ENCODE measurements at places on chromosomes 2 and 18.

DNA sequence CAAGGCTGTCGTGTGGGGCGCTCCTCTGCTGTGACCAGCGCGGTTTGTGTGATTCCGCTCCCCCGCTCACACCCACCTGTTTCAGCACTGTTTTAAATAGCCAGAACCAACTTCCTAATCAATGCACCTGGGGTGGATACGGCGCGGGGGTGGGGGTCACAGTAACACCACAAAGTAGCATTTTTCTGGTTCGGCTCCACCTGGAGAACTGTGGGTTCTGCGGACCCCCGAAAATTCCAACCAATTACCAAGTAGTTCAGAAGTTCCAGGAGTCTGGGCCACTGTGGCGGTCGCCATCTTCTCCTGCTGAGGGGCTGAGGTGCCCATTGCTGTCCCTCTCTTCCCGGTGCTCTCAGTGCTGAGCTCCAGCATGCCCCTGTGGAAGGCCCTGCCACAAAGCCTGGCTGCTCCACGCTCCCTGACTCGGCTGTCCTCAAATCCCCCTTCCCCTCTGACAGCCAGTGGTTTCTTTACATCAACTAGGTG lies 79.4 kb downstream of the GFPT1 start:
- no peak for DNase-seq

GRCh38 chr2:217617616-217618022 lies 385.2 kb downstream of the TNS1 start:
- DNase-seq = peak; percentile 45

DNA sequence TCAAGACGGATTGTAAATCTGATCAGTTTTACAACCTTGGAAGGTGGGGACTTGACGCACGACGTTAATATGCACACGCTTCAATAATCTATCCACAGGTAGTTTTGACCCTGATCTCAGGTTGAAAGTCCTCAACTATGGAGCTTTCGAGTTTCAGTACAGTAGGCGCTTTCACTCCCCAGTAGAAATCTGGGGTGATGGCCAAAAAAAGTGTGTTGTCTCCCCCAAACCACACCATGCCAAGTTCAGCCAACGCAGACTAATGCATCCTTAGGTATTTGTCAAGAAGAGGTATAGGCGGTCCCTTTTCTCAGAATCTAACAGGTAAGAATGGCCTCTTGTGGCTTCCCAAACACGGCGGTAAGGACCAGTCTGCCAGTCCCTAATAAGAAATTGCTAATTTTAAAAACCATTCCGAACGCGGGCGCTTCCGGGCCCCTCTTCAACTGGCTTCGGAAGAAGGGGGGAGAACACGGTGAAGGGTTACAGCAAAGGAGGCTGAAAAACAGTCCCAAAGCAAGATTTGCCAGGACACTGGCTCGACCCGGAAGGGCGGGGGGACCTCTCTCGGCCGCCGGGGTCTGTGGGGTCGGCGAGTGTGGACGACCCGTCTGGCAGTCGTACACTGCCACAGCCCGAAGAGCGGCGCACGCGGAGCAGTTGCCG lies 659 bp downstream of the FAM210A start:
- peak; percentile 1 for DNase-seq

- peak; percentile 52 for DNase-seq
Observed at GRCh38 chr2:231617059-231617926, 24.6 kb downstream of the TEX44 start.

GRCh38 chr2:42970151-42970550 lies 177.8 kb upstream of the HAAO start:
- peak; percentile 45 for DNase-seq

GRCh38 chr2:221822416-221822815 lies 250.3 kb upstream of the EPHA4 start:
- DNase-seq = peak; percentile 10

- peak; percentile 95 for DNase-seq
Observed at GRCh38 chr2:30421604-30422443, 25.2 kb upstream of the LCLAT1 start.

GRCh38 chr18:55968550-55968949 lies 380.6 kb upstream of the TCF4 start:
- peak; percentile 44 for DNase-seq

DNA sequence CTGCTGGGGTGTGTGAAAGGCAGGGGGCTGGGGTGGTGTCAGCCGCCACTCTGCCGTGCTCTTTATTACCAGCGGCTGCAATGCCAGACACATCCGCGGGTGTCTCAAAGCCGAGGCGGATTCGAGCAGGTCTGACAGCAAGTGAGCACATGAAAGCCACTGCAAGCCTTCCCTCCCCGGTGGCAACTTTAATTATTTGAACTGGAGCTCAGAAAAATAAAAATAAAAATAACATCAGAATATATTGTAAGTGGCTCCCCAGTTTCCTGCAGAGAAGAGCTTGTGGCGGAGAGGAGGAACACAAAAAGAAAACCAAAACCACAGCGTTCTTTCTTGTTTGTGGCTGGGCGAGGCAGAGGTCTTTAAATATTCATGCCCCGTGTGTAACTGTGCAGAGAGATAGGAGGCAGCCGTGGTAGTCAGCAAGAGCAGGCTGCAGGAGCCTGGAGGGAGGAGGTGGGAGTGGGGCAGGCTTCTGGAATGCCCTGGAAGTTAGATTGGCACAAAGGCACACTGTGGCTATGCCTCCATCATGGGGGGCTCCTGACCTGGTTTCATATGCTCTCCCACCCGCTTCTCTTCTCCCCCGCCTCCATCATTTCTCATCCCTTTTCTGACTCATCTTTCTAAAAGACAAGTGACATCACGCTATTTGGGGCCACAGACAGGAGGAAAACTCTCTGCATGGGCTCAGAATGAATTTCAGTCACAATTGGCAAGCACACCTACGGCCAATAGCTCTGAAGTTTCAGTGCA lies 199.8 kb downstream of the CLIP4 start:
- DNase-seq = peak; percentile 60

GRCh38 chr2:54691445-54692135 lies 31.9 kb upstream of the EML6 start:
- DNase-seq = no peak

DNA sequence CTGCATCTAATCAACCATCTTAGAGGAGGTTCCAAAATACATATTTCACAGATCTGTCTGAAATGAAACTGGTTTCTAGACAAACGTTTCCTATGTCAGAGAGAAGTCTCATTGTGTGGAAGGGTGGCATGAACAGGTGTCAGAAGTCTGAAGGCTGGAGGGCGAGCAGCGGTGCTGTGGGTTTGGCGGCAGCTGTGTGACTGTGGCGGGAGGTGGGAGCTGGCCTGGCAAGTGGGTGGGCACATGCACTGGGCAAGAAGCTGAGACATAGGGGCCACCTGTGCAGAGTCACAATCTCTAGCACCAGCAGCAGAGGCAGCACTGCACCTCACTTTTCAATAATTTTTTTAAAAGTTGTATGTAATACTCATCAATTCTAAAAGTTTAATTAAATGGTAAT lies 346.3 kb downstream of the DSC3 start:
- DNase-seq = no peak

DNA sequence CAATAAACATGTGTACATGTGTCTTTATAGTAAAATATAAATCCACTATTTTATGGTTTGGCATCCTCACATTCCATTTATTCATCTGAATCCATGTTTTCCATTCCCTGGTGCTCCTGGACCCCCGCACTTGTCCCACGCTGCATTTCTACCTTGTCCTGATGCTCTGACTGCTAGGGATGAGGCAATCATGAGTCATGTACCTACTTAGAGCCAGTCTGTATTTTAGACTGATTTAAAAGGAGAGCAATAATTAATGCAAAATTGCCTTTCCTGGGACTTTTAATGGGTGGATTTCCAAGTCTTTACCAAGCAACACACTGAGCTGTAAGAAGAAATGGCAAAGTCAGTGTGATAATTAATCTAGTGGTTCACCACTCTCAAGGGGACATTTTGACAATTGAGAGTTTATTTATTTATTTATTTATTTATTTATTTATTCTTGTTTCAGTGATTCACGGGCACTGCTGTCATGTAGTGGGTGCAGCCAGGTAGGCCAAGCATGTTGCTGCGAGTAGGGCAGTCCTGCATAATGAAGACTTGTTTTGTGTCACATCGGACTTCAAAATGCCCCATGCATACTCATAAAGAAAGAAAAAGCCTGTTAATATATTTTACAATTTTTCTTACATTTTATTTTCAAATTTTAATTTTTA lies 419.3 kb upstream of the VWC2L start:
- no peak for DNase-seq

DNA sequence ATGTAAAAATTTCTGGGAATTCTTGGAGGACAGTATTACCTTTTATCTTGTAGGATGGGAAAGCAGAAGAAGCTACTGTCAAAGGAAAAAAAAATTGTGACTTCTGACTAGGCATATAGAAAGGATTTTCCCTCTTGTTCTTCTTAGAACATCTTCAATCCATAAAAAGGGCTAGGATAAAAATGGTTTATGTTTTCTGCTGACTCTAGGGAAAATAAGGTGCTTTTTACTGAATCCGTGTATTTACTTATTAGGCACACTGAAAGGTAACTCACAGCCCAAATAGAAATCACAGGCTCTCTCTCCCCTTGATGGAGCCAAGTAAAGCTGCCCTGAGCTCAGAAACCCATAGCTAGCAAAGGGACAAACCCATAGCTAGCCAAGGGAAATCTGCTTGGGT lies 74.6 kb downstream of the EPAS1 start:
- no peak for DNase-seq

DNA sequence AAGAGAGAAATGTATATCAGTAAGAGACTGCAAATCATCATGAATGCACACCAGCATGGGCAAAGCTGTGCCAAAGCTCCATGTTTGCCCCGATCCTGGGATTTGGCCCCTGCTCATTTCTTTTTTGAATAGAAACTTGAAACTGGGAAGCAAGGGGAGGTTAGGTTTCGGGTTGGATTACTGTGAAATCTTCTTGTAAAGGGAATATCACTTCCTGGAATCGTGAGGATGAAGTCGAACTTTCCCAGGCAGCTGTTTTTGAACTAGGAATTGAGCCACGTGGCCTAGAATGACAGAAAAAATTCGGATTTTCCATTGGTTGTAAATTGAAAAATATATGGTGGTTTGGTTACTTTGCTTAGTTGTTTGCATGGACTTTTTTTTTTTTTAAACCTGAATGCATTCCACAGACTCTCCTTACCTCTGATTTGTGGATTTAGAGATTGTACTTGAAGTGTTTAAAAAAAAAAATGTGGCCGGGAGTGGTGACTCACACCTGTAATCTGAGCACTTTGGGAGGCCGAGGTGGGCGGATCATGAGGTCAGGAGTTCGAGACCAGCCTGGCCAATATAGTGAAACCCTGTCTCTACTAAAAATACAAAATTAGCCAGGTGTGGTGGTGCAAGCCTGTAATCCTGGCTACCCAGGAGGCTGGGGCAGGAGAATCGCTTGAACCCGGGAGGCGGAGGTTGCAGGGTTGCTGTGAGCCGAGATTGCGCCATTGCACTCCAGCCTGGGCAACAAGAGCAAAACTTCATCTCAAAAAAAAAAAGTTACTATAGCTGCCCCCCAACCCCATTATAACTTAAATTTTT lies 32.1 kb downstream of the GRHL1 start:
- peak; percentile 63 for DNase-seq

GRCh38 chr2:164009756-164010337 lies 274.0 kb upstream of the FIGN start:
- peak; percentile 4 for DNase-seq

DNA sequence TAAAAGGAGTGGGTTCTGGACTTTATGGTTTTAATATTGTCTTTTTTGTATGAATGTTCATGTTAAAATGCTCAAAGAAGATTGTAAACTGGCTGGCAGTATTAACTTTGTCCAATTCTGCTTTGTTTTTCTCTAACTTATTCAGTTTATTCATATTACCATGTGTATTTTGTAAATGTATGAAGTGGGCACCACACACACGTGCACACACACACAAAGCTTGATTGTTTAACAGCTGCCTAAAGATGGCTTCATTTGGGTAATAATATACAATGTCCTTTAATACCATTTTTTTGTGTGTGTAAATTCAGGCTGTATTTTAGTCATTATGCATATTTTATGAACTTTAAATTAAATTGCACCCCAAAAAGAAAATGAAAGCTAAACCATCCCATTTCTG lies 11.4 kb upstream of the APCDD1 start:
- DNase-seq = no peak

DNA sequence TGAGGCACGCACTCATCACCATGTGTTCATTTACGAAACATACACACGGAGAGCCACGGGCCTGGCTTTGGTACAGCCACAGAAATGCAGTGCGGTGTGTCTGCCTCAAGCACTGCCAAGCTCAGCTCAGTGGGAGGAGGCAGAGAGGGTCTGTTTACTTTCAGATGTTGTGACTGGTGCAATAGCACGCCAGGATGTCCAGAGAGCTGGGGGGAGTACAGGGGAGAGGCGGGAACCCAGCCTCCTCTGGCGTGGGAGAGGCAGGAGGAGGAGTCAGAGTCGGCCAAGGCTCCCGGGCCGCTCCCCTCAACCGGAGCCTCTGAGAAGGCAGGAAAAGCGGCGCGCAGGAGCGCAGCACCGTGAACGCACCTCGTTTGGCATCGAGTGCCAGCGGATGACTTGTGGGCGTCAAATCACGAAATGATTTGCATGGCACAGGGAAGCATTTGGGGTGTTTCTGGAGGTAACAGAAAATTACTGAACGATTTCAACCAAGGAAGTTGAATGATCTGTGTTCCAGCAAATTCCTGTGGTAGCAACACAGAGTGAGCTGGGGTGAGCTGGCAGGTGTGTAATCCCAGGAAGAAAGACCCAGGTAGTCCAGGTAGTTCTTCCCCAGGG lies 143.0 kb downstream of the ZNF516 start:
- DNase-seq = peak; percentile 89

GRCh38 chr2:172219201-172219600 lies 116.5 kb upstream of the DLX2 start:
- no peak for DNase-seq

DNA sequence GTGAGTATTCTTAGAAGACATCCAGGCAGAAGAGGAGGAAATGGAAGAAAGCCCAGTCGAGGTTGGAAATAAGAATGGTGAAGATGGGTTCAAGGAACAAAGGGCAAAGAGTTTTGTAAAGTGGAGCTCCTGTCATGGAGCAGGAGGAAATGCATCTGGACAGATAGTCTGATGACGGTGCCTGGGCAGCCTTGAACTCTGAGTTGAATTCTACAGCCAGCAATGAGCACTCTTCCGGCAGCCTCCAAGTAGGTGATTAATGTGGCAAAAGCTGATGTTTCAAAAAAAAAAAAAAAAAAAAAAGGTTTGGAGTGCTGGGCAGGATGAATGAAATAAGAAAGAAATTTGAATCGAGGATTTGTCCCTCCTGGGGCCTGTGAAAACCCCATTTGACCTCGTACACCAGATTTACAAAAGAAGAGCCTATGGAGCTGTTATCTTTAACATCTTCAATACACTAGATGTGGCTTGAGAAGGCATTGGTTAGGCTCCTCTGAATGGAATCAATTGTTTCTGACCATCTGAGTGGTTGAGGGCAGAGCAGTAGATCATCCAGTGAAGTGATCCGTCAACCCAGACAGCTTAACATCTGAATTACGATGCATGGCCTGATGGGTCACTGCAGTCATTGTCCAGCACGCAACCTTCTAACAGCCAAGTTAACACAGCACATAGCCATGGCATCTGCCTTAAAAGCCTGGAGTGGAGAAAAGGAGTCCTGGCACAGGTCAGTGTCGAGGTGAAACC lies 449.7 kb downstream of the TXNL1 start:
- no peak for DNase-seq

DNA sequence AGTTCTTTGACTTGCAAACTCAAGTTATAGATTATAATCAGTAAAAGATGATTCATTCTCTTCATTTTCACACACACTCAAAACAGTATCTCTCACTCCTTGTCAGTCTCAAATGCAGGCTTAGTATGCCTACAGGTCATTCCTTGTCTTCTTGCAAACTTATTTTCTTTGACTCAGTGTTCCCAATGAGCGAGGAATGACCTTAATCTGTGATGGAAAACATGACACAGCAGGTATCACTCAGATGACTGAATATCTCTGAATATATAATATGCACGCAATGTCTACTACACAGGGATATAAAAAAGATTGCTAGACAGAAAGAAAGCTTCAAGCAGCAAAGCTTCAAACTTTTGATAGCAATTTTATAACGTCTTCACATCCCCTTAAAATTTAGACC lies 127.8 kb upstream of the RGPD4 start:
- no peak for DNase-seq

Data from fibroblast of skin of abdomen (primary cell).